ENCODE measurements at places on chromosomes 7 and 10.
A peak's percentile ranks its signal among the peaks of the same experiment; 100 is the strongest.

DNA sequence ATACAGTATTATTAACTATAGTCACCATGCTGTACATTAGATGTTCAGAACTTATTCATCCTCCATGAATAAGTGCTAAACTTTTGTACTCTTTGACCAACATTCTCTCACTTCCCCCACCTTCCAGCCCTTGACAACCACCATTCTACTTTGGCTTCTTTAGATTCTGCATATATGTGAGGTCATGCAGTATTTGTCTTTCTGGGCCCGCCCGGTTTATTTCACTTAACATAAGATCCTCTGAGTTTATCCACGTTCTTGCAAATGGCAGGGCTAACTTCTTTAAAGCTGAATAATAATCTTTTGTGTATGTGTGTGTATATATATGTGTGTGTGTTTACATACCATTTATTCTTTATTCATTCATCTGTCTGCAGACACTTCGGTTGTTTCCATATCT lies 336.8 kb downstream of the BBS9 start:
- DNase-seq = no peak

GRCh38 chr7:141558544-141559183 lies 7.5 kb downstream of the AGK start:
- no peak for DNase-seq

DNA sequence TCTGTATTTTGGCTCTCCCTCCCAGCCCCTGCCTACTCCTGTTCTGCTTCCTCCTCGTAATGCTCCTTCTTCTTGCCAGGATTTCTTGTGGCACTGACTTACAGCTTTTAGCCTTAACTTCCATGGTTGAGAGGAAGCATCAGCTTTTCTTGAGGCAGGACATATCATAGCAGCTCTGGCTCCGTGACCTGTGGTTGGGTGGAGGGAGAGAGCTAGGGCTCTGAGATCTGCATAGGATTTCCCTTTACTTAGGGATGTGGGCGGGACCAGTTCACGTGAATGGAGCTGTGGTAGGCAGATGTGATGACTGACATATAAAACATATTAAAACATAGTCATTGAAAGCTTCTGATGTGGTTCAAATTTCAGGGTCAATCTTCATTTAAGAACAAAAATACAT lies 10.6 kb upstream of the RAB11FIP2 start:
- DNase-seq = no peak

GRCh38 chr10:13349463-13350274 lies 1.6 kb upstream of the SEPHS1 start:
- no peak for DNase-seq

DNA sequence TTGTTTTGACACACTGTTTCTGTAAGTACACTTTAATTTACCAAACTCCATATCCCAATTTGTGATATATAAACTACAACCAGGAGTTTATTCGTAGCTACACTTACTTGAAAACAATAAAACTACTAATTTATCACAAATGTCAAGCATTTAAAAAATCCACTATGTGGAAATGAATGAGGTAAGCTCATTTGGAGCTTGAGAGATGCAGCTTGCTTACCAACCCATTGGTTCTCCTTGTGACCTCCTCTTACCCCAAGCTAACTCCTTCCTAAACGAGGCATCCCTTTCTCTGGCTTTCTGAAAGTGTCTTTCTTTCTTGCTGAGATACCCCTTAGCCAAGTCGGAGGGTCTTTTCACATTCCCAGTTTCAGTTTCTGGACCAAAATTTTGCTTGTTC lies 2.5 kb downstream of the OR6V1 start:
- no peak for DNase-seq

DNA sequence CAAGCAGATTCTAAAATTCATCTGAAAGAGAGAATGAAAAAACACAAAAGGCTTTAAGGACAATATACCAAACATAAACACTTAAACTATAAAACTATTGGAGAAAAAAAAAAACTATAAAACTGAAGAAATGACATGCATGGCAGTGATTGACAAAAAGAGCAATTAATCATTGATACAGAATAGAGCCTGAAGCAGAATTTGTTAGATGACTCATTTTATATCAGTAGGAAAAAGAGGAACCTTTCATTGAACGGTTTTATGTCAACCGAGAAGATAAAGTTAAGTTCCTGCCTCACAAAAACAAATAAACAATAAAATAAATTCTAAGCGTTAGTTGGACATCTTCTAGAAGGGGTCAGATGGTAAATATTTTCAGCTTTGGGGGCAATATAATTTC lies 23.3 kb downstream of the NPY start:
- no peak for DNase-seq

GRCh38 chr10:20573924-20574323 lies 323.2 kb downstream of the NEBL start:
- no peak for DNase-seq

- DNase-seq = no peak
These were observed 394.7 kb downstream of the AUTS2 start for GRCh38 chr7:69992938-69993337.

DNA sequence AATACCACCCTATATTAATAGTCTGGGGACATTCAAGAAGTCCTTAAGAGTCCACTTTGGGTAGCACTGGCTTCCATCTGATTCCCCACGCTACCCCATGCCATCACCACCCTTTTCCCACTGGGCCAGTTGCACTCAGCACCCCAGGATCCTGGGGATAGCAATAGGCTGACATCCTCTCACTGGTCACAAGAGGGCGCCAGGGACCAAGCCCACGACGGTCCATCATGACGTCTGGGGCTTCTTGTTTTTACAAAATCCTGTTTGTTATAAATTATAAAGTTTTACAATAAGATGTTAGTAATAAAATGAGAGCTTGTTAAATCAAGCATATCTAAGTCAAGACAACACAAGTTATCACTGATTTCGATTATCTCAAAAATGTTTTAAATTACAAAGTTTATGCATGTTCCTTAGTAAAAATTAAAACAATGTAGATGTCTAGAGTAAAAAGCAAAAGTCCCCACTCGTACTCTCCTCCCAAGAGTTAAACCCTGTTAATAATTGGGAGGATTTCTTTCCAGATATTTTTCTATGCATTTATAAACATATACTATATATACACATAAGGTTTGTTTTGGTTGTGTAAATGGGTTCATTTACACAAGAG lies 15.4 kb downstream of the GPNMB start:
- DNase-seq = peak; percentile 47

DNA sequence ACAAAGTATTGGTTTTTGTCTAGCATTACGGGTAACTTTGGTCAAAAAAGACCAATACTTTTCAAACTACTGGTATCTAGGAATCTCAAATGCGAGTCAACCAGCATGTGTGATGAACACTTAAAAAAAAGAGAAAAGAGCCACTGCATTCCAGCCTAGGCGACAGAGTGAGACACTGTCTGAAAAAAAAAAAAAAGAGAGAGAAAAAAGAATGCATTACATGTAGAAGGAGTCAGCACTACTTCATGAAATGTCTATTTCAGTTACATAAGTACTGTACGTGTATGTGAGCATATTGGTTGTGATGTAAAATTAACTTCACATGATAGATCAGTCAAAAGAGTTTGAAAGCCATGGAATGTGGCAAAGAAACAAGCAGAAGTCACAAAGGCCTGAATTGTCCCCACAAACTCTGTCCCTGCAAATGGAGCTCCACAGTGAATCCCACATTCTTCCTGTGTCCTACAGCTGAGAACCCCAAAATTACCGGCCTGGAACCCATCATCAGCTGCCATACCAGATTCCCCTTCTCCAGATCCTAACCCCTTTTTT lies 1.6 kb downstream of the DENND11 start:
- DNase-seq = no peak

- DNase-seq = no peak
These were observed 10.5 kb downstream of the TMEM168 start for GRCh38 chr7:112779667-112780066.

DNA sequence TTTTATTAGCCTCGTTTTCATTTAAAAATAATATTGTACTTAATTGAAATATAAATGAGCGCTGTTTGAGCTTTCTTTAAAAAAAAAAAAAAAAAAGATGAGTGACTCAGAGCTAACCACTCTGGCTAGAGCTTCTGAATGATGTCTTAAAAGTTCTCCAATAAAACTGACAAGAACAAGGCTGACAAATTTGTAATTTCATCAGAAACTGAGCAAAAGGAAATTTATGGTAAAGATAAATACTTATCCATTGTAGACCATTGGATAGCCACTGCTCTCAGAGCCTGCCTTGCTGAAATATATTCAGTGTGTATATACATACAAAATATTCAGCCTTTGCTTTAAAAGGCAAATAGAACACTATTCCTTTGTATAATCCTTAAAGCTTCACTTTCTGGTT lies 91.2 kb upstream of the OIT3 start:
- no peak for DNase-seq

DNA sequence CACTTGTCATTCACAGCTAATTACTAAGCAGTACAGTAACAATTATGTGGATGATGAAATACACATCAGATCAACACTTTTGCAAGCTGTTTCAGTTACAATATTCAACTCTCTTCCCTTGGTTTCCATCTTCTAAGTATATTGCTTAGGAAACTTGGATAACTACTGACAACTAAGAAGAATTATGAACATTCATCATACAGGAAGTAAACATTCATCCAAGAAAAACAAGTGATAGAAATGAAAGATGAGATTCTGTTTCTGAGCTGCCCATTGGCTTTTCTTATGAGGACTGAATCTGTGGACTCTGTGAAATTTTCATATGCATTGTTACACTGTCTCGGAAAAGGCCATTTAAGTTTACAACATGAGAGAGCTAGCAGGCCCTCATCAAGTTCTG lies 240.2 kb downstream of the PRKG1 start:
- no peak for DNase-seq

GRCh38 chr10:27099448-27099847 lies 846 bp downstream of the ANKRD26 start:
- DNase-seq = no peak

DNA sequence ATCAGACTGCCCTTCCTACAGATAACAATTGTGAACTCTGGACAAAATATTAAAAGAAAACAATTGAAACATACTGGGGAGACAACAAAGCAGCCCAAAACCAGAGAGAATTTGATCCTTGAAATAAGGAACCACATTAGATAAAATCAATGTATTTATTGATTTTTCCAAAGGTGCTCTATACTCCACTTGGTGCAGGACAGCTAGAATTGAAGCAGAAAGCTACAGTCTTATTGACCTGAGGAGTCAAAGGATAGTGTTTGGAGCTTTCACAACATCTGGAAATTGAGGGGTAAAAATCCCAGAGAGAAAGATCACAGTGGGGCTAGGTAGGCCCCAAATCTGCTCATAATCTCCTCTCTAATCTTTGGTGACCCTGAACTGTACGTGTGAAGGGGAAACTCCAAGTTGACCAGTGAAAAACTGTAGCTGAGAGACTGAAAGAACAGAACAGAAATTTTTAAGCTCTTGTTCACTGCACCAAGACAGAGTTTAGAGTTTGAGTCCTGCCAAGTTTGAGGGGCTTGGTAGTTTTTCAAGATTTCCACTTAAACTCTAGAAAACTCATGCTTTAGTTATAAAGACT lies 70.2 kb downstream of the SAMD9 start:
- DNase-seq = no peak

DNA sequence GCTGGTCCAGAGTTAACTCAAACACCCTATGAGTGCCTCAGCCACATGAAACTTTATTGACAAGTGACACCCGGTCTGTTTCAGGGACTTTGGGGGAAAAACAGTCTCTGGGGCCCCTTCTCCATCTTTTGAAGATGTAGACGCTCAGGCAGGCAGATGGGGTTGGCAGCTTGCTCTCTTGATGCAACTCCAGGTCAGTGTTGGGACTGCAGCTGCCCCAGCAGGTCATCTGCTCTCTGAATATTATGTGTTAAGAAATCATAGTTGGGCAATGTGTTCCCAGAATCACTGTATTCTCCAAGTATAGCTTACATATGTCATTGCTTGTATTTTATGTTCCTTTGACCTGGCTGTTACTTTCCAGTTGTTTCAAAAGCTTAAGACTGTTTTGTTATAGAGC lies 544.9 kb upstream of the MGMT start:
- no peak for DNase-seq

GRCh38 chr10:97543025-97543546 lies 29.5 kb upstream of the ANKRD2 start:
- peak; percentile 62 for DNase-seq

DNA sequence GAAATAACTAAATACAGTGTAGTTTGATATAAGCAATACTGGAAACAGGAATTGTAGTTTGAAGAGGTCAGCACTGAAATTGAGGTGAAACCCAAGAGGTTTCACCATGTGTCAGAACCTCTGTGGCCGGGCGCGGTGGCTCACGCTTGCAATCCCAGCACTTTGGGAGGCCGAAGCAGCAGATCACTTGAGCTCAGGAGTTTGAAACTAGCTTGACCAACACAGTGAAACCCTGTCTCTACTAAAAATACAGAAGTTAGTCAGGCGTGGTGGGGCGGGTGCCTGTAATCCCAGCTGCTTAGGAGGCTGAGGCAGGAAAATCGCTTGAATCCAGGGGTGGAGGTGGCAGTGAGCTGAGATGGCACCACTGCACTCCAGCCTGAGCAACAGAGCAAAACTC lies 13.7 kb downstream of the AHCYL2 start:
- no peak for DNase-seq

GRCh38 chr7:149448961-149449360 lies 11.9 kb downstream of the ZNF777 start:
- DNase-seq = no peak

DNA sequence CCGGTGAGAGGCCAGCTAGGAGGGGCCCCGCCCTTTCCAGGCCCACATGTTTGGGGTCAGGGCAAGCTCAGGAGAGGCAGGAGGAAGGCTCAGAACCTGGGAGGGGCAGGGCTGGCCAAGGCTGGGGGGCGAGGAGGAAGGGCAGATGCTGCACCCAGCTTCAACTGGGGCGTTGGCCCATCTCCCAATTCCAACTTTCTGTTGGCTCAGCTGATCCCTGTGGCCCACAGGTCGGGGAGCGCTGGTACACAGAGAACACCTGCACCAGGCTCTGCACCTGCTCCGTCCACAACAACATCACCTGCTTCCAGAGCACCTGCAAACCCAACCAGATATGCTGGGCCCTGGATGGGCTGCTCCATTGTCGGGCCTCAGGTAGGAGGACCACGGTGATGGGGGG lies 40.1 kb downstream of the ZAN start:
- DNase-seq = no peak

DNA sequence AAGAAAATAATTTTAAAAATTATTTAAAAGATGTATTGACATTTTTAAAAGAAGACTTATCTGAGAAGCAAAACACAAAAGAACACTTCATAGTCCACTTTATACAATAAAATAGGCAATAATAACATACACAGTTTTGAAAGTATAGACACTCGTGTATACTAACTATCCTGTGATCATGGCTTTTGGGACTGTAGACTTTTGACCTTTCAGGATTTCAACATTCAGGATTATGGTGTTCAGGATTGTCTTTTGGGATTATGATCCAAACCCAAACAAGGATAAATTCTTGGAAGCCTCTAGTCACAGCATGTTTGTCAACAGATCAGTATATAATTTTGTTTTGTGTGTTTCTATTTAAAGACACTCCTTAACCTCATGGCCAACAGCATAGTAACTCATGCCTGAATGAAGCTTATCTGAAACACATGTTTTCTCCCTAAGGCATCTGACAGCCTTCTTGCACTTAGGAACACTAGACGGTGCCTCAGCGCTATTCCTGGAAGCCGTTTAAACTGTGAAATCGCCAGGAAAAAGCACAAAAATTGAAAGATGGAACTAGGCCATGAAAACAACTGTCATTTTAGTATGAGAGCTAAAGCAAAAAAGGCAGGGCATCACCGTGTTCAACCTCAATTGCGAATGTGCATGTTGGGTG lies 29.9 kb downstream of the GSAP start:
- no peak for DNase-seq
